ENCODE measurements at places on chromosomes 5 and 9. TPM values are rescaled to one million over a fixed set of nuclear protein-coding genes. Genes with fewer than 3 reads are reported as not detected.

RASGEF1C gene
- not detected for total RNA-seq

DNA sequence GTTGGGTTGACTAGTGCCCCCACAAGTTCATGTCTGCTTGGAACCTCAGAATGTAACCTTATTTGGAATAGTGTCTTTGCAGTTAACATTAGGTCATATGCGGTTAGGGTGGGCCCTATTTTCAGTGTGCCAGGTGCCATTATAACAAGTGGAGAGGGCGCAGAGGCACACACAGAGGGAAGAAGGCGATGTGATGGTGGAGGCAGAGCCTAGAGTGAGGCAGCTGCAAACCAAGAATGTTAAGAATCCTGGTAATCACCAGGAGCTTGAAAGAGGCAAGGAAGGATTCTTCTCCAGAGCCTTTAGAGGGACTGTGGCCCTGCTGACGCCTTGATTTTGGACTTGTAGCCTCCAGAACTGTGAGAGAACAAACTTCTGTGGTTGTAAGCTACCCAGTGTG is 10.9 kb downstream of the GPR107 start:
- DNase-seq: no peak

OR1K1 gene
- not detected for total RNA-seq

SPINK5 gene
- not detected for total RNA-seq

DIPK1B gene
- 177 TPM for total RNA-seq
